ENCODE measurements at places on chromosomes 2 and 18.

DNA sequence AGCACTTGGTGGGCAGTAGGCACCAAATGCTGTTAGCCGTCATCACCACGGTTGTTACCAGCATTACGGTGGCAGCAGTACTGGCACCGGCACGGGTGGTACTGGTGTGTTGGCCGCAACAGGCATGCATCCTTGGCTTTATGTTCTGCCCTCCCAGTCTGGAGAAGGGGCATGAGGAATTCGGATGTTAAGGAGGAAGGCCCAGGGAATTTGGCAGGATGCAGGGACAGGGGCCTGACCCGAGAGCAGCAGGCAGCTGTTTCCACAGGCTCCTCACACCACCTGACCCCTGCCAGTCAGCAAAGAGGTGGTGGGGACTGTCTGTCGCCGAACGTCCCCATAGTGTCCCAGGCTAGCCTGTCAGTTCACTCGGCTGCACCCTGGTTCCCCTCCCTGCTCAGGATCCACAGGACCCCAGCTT is 79.0 kb downstream of the EDAR start:
- DNase-seq = no peak

DNA sequence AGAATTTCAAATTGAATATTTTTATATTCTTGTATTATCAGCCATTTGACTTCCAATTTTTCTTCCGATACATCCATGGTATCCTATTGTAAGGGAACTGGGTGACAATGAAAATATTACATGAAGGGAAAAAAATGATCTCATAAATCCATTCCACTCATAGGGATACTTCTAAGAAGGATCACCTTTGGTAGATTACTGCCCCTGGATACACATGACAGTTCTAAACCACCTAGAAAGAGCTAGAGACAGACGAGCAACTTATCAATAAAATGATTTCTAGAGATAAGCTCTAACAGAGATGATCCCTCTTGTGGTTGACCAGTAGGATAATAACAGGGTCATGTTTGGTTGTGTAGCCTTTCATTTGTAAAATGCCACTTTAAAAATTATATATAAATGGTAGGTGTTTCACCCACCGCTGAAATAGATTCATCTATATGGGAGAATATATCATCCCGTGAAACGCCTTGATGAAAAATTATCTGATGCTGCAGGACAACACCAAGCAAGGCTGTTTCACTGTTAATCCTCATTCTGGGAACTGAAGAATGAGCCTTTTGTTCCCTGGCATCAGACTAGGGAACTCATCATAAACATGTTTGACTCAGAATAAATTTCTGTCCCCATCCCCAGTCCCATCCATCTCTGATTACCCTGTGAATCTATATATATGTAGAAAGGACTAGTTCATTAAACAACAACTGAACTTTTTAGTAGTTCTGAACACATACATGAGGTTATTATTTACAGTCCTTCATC is 180.0 kb downstream of the TCF4 start:
- no peak for DNase-seq

DNA sequence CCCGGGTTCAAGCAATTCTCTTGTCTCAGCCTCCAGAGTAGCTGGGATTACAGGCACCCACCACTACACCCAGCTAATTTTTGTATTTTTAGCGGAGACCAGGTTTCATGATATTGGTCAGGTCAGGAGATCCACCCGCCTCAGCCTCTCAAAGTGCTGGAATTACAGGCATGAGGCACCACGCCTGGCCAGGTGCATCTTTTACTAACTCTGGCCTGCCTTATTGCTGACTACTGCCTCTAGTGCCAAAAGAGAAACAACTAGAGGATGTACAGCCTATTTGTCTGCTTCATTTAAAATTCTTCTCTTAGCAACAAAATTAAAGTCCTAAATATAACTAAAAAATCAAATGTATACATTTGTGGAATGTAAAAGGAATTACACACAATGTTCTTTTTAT is 115.4 kb downstream of the BMPR2 start:
- DNase-seq = no peak

DNA sequence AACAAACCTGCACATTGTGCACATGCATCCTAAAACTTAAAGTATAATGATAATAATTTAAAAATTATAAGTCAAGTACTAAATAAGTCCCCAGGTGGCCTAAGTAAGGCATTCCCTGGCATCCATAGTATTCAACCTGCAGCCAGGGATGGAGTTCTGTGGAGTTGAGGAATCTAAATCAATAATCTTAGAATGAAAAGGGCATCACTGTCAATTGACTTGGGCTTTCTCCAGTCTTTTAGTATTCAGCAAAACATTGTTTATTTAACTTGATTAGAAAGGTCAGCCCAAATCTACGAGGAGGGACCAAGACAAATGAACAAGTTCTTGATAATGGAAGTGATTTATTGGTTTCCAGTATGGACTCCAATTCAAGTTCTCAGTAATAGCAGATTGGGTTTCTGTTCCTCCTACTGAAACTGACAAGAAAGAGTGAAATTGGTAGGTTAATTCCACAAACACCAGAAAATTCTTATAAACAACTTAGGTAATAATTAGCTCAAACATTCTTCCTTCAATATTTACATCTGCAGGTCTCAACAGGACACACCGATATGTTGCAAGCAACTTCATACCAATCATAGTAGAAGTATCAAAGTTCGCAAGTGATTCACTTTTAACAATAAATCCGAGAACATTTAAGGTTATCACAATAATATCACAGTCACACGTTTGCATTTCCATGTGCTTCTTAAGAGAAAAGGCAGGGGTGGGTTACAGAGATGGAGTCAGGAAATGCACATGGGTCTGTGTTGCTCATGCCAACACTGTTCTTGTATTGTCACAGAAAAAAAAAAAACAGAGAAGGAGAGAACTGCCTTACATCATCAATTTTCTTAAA is 51.7 kb upstream of the EHBP1 start:
- no peak for DNase-seq

DNA sequence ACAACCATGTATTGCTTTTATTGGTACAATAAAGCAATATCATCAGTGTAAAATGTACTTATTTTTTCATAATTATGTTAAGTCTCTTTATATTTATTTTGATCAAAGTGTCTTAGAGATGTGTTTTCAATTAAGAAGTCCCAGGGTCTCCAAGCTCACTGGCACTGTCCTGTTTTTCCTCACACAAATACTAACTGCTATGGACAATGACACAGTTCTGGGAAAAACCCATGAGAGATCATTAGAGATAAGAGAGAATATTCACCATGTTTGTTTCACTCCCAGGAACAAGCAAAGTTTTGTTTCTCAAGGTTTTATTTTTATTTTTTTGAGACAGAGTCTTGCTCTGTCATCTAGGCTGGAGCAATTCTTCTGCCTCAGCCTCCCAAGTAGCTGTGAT is 38.7 kb downstream of the E2F6 start:
- no peak for DNase-seq
